CD8-positive, alpha-beta T cell (primary cell): ENCODE measurements at places on chromosomes 2 and 18.

DNA sequence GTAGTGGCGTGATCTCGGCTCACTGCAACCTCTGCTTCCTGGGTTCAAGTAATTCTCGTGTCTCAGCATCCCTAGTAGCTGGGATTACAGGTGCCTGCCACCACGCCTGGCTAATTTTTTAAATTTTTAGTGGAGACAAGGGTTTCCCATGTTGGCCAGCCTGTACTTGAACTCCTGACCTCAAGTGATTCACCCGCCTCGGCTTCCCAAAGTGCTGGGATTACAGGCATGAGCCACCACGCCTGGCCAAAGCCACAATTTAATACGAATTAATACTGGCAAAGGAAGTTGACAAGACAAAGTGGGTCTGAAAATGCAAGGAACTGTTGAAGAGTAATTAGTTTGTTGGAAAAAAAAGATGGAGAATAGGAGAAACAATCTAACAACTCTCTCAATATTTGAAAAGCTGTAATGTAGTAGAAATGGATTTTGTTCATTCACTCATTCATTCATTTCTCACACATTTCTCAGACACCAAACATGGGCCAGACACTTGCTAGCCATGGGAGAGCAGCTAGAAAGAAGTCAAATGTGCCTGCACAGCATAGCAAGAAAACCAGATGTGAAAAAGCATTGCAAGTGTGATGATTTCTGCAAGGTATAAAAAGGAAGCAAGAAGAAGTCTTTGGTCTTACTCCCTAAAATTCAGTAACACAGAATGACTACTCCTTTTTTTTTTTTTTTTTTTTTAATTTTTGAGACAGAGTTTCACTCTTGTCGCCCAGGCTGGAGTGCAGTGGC is 39.4 kb upstream of the ATL2 start:
- no peak for DNase-seq

DNA sequence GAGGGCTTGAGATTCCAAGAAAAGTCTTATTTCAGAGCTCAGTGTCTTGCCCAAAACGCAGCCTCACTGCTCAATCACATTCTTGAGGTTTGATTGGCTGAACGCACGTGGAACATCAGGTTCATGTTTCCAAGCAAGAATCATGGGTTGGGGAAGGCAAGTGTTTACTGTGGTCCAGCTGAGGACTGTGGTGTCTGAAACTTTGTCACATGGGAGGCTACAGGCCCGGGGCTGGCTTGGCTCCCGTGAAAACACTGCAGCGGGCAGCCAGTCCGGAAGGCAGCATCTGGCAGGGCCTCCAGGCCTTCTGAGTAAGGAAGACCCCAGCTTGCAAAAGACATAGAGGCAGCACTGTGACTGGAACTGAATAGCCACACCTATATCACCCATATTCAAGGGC is 84.7 kb downstream of the POLR1A start:
- no peak for DNase-seq

DNA sequence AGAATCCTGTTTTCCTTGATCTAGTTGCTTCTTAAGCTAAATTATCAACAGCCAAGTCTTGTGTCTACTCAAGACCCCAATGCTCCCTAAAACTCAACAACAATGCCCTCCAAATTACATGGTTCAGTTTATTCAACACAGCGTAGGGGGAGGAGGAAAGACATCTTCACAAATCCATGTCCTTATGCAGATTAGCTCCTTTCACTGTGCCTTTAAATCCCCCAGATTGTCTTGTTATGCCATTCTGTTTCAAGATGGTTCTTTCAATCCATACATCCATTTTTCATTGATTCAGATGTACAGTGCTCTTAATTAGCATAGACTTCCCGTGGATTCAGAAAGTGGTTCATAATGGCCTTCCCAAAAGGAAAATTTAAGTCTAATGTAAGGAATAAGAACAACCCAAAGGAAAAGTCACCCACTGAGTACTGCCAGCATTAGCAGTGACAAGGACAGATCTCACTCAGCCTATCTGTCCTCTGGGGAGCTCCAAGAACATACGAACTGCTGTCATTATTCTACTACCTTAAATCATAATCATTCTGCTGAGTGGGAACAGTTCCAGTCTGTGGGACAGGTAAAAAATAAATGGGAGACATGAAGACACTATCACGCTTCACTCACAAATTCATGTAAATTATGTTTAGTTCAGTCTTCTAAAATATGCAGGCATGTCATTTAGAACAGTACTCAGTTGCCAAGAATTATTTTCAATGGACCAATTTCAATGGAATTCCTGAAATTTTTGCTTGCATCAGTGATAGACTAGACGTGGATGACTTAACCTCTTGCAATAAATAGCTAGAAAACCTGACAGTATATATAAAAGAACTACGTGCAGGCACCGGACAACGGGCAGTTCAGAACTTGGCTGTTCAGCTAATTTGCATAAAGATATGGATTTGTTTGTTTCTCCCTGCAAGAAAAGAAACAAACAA is 58.9 kb upstream of the RNU4ATAC start:
- DNase-seq, result no peak

DNA sequence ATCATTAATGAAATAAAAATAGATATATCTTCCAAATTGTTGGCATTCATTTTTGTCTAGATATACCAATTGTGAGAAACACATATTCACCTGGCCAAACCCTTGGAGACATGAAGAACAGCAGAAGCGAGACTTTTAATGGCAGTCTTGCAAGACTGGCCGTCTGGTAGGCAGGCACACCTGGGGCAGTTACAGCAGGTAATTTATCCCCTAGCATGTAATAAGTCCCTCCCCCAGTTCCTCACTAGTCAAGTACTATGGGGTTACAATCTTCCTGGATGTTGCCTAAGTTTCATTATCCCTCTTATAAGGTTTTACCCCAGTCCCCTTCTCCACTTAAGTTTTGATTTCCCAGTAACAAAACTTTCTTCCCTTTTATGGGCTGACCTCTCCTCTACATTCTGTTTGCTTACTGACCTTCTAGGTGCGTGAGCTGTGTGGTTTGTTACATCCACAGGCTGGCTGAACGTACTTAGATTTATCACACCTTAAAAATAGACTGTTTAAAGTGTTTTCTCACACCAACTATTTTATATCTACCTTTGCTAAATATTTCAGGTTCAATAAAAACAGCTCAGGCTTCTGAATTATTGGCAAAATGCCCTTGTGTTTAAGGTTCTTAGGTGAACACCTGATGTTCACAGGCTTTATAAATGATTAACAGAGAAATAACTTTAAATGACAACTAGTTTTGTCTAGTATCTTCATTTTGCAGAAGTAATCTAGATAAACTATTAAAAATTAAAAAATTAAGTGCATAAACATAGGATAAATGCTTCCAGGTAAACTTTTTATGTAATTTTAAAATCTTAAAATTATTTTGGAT is 365.0 kb upstream of the TFPI start:
- DNase-seq, result no peak

DNA sequence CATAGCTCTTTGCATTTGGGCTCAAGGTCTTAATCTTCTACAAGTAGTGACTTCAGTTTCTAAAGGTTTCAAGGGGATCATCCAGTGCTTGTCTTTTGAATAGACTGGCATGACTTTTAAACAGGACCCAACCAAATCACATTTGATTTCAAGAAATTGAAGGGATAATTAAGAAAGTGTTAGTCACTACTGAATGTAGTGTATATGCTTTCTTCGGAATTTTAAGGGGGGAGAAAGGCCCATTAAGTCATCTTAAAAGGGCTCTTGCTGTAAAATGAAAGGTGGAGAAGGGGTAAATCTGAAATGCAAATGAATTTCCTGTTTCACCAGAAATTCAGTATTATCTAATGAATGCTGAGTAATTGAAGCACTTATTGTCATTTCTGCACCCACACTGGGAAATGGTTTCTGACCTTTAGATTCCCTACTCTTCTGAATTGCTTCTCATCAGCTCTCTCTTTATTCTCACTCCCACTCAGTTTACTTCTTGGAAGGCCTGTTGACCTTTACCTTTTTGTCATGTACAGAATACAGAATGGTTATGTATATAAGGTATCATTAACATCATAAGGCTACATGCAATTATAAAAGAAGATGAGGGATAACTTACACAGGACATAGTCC is 241.4 kb downstream of the SLC8A1 start:
- DNase-seq, result no peak

GRCh38 chr2:211367293-211367692 is 810.9 kb downstream of the CPS1 start:
- DNase-seq, result no peak

DNA sequence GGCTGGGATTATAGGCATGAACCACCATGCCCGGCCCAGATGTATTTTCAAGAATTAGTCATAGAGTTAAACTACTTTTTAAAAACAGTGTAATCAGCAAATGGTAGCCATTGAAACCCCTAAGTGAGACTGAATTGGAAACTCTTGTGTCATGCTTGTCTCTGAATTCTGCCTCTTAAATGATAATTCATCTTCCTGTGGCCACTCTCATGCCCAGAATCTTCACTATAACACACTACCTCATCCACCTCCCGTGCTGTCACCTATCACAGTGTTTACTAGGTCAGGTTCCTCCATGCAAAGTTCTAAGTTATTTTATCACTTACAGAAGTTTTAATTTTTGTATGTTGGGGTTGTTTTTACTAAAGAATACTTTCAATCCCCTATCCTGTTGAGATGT is 197.5 kb downstream of the PHLPP1 start:
- no peak for DNase-seq

DNA sequence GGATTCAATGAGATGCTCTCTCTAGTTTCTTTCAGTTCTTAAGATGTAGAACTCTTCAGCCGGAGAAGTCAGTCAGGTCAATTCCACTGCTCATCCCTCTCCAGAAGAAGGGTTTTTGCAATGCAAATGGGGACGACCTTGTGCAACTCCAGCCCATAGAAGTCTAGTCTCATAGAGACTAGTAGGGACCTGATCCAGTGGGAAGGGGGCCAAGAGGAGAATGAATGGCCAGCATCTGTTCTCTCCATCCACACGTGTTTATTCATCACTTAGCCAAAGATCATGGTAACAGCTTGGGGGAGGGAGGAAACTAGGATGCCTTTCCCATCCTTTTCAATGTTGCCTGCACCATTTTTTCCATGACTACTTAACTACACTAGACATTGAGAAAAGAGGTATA is 120.2 kb downstream of the LAMA3 start:
- no peak for DNase-seq

GRCh38 chr2:133937669-133938068 is 316.2 kb upstream of the MGAT5 start:
- DNase-seq, result no peak

- no peak for DNase-seq
Observed at GRCh38 chr2:242020196-242021004, 150.9 kb downstream of the RTP5 start.

- no peak for DNase-seq
Observed at GRCh38 chr2:122108186-122108585, 352.7 kb downstream of the TSN start.

GRCh38 chr2:226716126-226716525 is 83.5 kb downstream of the IRS1 start:
- no peak for DNase-seq

GRCh38 chr2:10957391-10957790 is 45.7 kb downstream of the KCNF1 start:
- no peak for DNase-seq

DNA sequence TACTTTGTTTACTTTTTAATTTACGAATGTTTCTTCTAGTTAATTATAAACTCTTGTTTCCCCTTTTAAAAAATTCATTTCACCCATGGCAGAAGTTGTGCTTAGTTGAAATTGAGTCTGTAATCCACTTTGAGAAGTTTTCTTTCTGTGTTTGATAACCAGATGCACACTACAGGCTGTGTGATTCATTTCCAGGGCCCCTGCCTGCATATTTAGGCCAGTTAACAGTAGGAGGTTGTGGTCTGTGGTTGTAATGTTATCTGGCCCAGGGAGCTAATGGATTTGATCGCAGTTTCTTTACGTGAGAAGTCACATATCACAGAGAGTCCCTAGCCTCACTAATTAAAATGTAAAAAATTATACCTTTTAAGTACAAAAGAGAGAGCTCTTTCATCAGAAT is 3.3 kb downstream of the CDH7 start:
- DNase-seq, result no peak

DNA sequence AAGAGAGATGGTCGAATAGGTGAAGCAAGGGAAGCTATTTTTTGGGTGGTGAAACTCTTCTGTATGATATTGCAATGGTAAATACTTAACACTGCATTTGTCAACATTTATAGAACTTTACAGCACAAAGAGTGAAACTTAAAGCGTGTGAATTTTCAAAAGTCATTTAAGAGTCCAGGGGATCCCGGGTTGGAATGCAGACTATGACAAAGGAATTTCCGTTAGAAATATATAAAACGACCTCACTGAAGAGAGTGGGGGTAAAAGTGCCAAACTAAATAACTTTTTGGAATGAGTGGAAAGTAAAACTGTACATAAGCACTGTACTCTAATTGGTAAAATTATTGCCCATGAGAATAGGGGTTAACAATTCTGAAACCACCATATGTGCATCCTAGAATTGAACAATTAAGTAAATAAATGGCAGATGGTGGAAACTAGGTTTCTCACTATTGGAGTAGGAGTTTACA is 191.0 kb upstream of the FN1 start:
- no peak for DNase-seq

DNA sequence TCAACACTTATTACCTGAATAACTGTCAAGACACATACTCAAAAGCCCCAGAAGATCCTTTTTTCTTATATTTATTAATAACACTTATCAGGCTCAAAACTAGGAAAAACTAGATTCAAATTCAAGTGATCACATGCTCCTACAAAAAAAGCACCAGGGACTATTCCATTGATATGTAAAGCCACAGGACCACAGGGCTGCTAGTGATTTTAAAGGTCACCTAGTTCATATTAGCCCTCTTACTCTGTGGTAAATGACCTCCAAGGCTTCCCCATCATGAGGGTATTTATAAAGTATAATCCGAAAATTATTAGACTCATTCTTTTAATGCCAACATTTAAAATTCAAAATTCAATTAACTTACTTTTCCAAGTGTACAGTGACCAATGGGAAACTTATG is 52.5 kb downstream of the LRPPRC start:
- DNase-seq, result no peak

DNA sequence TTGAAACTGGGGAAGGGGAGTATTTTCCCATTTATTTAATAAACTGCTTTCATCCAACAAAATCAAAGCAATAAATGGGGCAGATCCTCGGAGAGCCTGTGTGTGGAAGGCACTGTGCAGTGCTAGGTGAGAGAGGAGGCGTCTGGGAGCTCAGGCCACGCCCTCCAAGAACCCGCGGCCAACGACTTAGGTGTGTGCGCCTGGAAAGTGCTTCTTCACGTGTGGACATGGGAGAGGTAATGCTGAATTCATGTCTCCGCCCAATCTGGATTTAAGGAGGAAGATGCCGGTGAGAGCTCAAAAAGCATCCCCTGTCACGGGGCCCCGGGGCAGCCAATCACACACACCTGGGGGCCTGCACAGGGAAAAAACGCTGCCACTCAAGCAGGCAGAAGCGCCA is 77.4 kb downstream of the HDAC4 start:
- no peak for DNase-seq

GRCh38 chr2:239161711-239162140 is 239.1 kb downstream of the HDAC4 start:
- DNase-seq, result no peak
